ENCODE measurements at places on chromosomes 7 and 10. TPM values are rescaled to one million over a fixed set of nuclear protein-coding genes. Genes with fewer than 3 reads are reported as not detected.

- H3K27ac ChIP-seq: no peak overlapping the region
- no peak overlapping the region for H3K4me3 ChIP-seq
- H3K4me1 ChIP-seq: peaks cover 8% of the 10 kb centered on the region
- H3K36me3 ChIP-seq: peaks cover 43% of the 10 kb centered on the region
Measured at GRCh38 chr10:27104919-27105318, 4.6 kb upstream of the ANKRD26 start.

- H3K4me3 ChIP-seq: peak overlapping the region; percentile 63
- DNase-seq: no peak
- peaks cover 13% of the 10 kb centered on the region for H3K4me1 ChIP-seq
- H3K27me3 ChIP-seq: no peaks in the 10 kb centered on the region
- H3K27ac ChIP-seq: no peak overlapping the region
Measured at GRCh38 chr7:23247046-23247602, 549 bp downstream of the GPNMB start.

DNA sequence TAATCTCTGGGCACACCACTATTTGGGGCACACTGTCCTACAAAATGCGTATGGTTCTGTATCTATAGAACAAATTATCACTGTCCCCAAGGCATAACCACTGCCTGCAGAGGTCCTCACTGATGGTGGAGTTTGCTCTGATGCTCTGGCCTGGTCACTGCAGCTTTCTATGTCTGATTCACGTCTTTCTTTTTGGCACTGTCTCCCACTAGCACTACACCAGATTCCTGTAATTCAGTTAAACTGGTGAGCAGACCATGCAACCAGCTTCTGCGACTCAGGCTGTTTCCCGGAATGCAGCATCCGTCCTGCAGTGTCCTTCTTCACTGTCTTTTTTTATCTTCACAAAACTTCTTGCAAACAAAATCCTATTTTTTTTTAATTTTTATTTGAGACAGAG lies 112.8 kb downstream of the KLF6 start:
- H3K27me3 ChIP-seq: no peaks in the 10 kb centered on the region
- DNase-seq: no peak
- H3K4me1 ChIP-seq: peaks cover 12% of the 10 kb centered on the region
- no peak overlapping the region for H3K4me3 ChIP-seq
- no peaks in the 10 kb centered on the region for H3K36me3 ChIP-seq
- H3K27ac ChIP-seq: no peak overlapping the region

DNA sequence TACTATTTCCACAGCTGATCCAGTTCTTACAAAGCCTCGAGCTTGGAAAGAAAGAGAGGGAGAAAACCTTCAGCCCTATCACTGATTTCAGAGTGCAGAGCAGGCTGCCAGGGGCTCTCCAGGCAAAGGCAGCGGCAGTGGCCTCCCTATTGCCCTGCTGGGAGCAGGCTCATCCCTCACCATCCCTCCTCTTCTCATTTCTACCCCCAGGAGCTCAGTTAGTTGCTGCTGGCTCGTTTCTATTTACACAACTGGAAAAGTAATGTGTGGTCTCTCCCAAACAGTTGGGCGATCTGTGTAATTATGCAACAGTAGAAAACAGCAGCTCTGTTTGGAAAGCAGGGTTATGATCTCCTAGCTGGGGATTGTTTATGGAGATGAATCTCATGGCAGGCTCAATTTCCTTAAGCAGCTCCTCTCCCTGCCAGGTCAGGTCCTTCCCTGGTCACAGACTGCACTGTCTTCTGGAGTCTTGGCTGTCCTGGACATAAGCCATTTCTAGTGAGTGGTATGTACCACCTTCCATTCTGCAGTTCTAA lies 28.7 kb upstream of the TNS3 start:
- H3K36me3 ChIP-seq: no peaks in the 10 kb centered on the region
- peaks cover 6% of the 10 kb centered on the region for H3K4me1 ChIP-seq
- no peak overlapping the region for H3K27ac ChIP-seq
- no peaks in the 10 kb centered on the region for H3K27me3 ChIP-seq

DNA sequence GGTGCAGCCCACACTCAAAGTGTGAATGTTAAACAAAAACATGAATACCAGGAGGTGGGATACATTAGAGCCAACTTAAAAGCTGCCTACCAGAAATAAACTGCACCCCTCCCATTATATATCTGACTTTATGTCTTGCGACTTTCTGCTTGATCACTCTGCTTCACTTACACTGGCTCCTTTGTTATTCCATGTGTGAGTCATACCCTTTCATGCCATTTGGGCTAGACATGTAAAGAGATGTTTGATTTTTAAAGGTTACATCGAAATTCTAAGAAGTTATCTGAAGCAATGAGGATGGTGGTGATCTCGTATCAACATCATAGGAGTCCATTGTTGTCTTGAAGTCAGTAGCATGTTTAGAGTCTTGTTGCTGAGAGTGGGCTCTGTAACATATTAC lies 31.6 kb upstream of the ETV1 start:
- H3K4me1 ChIP-seq: no peaks in the 10 kb centered on the region
- DNase-seq: peak; percentile 30
- no peaks in the 10 kb centered on the region for H3K27me3 ChIP-seq
- no peaks in the 10 kb centered on the region for H3K36me3 ChIP-seq
- no peak overlapping the region for H3K4me3 ChIP-seq

DNA sequence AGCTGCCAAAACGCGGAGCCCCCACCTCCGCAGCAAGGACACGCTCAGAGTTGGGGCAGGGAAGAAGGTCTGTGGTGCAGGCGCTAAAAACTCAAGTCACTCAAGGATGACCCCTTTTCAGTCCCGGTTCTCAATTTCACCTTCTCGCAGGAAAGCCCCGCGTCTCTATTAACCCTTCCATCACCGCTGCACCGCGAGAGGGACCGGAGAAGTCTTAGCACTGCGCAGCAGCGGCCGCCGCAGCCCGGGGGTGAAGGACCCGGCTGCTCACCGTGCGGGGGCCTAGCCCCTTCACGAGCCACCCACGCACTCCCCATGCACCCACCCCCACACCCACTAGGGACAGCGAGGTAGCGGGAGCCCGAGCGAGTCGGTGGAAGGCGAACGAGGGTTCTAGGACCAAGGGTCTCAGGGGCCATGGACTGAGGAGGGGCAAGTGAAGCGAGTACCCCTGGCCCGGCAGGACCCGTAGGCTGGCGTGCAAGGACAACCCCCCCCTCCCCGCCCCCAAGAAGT lies 162.9 kb downstream of the SH3PXD2A start:
- no peak for DNase-seq
- peaks cover 12% of the 10 kb centered on the region for H3K36me3 ChIP-seq
- no peak overlapping the region for H3K27ac ChIP-seq
- H3K27me3 ChIP-seq: no peaks in the 10 kb centered on the region
- peaks cover 14% of the 10 kb centered on the region for H3K4me1 ChIP-seq

Gene PPP1R3A
- not detected for total RNA-seq

DNA sequence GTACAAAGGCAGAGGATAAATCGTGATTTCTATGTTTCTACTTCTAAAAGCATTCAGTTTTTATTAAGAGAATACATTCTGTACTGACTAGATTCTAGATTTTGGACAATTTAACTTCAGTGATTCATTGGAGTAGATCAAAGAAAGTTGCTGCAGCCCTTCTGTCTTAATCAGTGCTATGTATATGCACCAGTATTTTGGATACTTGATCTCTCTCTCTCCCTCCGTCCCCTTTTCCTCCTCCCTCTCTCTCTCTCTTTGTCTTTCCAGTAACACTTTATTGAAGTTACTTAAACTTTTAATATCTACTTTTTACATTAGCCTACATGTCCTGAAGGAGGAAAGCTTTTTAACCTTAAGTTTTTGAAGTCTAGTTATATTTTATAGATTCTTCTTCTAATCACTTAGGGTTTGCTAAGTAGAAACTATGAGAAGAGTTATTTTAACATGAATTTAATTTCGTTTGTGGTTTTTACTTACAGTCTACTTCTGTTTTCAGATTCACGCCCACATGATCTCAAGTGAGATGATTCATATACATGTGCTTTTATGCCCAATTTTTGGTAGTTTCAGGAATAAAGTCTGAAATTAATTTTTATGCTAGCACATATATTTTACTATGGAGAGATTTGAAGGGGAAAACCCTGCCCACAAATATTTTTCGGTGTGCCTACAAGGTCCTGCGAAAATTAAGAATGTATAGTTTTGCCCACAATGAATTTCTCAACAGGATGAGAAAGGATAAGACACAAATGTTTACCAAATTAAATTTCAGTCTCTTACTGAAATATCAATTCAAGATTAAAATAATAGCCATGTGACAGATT lies 9.1 kb downstream of the MDFIC start:
- H3K27me3 ChIP-seq: no peaks in the 10 kb centered on the region
- peak overlapping the region; percentile 66 for H3K27ac ChIP-seq
- DNase-seq: peak; percentile 12

Gene DHX32
- total RNA-seq: 45.6 TPM

DNA sequence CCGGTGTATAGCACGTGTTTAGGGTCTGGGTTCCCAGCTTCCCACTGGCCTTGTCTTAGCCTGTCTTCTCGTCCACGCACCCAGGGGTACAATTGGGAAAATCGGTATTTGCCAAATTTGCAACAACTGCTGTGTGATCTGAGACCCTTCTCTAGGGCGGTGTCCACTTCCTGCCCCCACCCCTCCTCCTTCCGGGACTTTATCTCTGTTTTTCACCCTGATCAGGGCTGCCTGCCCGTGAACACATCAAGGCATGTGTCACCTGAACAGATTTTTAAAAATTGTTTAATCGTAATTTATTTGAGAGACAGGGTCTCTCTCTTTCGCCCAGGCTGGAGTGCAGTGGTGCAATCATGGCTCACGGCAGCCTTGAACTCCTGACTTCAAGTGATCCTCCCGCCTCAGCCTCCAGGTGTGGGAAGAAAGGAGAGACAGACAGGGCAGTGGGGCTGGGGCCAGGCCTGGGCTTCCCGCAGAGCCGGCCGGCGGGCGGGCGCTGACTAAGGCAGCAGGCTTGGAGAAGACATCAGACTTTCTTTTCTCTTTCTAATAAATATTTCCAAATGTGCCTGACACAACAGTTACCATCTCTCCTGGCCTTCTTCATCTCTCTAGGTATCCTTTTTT lies 27.5 kb downstream of the ELFN1 start:
- H3K27ac ChIP-seq: no peak overlapping the region
- H3K4me3 ChIP-seq: no peak overlapping the region
- no peak for DNase-seq
- no peaks in the 10 kb centered on the region for H3K4me1 ChIP-seq
- no peaks in the 10 kb centered on the region for H3K36me3 ChIP-seq
- peaks cover 46% of the 10 kb centered on the region for H3K27me3 ChIP-seq

DNA sequence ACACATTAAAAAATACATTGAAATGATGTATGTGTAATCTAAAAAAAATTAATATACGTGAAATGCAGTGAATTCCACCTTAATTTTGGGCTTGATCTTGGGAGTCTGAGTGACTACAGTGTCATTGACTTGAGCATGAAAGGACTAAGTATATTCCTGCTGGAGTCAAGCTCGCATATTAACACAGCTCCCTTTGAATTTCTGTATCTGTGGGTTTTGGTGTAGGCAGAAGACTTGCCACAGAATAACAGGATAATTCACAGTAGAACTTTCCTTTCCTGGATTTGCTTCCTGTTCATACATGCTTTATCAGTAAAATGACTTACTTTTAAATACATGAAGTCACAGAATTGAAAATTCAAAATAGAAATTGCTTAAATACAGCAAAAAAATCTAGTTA lies 55.3 kb downstream of the PPP1R9A start:
- no peaks in the 10 kb centered on the region for H3K36me3 ChIP-seq
- no peak for DNase-seq
- H3K4me3 ChIP-seq: no peak overlapping the region
- H3K27me3 ChIP-seq: no peaks in the 10 kb centered on the region

Gene RGR
- total RNA-seq: not detected

Gene KEL
- not detected for total RNA-seq

GRCh38 chr10:19993714-19994315 lies 177.6 kb downstream of the PLXDC2 start:
- H3K27ac ChIP-seq: no peak overlapping the region
- no peaks in the 10 kb centered on the region for H3K27me3 ChIP-seq
- H3K4me1 ChIP-seq: peaks cover 7% of the 10 kb centered on the region

- H3K4me1 ChIP-seq: peaks cover 27% of the 10 kb centered on the region
- H3K4me3 ChIP-seq: no peak overlapping the region
- H3K27ac ChIP-seq: no peak overlapping the region
- no peak for DNase-seq
- H3K27me3 ChIP-seq: no peaks in the 10 kb centered on the region
- H3K36me3 ChIP-seq: peaks cover 46% of the 10 kb centered on the region
Measured at GRCh38 chr10:46018453-46019176, 11.8 kb downstream of the NCOA4 start.

GRCh38 chr10:33882996-33883395 lies 548.5 kb upstream of the NRP1 start:
- H3K36me3 ChIP-seq: no peaks in the 10 kb centered on the region

DNA sequence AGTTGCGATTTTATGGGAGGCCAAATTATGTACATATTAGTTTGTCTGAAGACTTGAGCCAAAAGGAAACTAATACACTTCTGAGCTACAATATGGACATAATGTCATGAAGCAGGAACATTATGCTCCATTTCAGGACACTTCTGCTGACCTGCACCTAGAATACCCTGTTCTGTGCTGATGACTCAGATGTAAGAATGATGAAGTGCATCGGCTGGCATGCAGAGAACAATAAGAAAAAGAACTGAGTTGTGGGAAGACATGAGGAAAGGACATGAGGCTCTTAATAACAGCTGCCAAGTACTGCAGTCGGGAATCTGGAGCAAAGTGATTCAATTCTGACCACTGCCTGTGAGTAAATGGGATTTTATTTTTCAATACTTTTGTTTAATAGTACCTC lies 192.9 kb upstream of the VSTM2A start:
- H3K27ac ChIP-seq: no peak overlapping the region
- peak; percentile 83 for DNase-seq
- peaks cover 17% of the 10 kb centered on the region for H3K4me1 ChIP-seq
- no peaks in the 10 kb centered on the region for H3K27me3 ChIP-seq
- H3K36me3 ChIP-seq: no peaks in the 10 kb centered on the region

DNA sequence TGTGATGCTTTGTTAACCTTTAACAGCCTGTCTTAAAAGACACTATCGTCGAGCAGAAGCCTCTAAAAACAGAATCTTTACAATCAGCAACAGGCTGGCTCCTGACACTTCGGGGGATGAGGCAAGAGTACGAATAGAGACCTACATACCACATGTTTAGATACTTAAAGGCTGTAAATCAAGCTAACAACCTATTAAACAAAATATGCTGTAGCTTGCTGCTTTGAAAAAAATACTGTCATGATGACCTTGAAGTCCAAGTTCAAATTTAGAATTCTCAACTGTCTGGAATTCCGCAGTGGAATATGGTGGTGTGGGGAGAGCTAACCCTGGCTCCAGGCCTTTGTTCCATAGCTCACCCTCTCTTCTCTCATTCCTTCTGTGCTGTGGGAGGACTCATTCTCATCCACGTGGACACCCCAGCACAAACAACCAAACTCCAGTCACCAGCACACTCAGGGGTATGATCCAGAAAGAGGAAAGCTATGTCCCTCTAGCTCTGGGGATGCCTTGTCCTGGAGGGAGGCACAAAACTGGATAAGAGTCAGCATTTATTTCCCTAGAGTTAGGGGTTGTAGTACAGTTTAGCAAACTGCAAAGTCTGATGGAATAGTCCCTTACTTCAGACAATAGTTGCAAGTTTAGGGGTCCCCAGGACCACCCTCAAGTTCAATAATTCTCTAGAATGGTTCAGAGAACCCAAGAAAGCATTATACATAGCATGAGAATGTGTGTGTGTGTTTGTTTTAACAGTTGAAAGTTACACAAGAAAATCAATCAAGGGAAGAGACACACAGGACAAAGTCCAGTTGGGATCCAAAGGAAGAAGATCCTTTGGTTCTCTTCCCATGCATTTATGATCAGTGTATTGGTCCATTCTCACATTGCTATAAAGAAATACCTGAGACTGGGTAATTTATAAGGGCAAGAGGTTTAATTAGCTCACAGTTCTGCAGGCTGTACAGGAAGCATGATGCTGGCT lies 196.1 kb upstream of the SVIL start:
- H3K36me3 ChIP-seq: no peaks in the 10 kb centered on the region
- no peaks in the 10 kb centered on the region for H3K4me1 ChIP-seq
- H3K27ac ChIP-seq: no peak overlapping the region
- H3K4me3 ChIP-seq: no peak overlapping the region
- H3K27me3 ChIP-seq: no peaks in the 10 kb centered on the region
- DNase-seq: no peak
